NCI-H1417 (cell line): ENCODE measurements at places on chromosomes 13 and 19.

DNA sequence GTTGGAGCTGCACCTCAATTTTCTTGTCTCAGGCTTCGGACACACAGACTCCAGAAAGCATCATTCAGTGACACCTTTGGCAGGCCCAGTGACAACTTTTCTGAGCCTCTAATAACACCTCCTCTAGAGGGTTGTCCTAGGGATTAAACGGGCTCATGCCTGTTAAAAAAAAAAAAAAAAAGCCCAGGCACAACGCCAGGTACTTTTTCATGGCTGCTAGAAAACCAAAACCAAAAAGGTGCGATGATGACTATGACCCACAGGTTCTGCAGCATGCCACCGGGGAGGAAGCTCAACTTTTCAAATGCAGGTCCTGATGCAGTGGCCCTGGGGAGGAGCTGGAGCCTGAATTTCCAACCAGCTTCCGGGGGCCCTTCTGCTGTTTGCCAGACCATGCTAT lies 184.2 kb downstream of the ABCC4 start:
- no peak for DNase-seq

DNA sequence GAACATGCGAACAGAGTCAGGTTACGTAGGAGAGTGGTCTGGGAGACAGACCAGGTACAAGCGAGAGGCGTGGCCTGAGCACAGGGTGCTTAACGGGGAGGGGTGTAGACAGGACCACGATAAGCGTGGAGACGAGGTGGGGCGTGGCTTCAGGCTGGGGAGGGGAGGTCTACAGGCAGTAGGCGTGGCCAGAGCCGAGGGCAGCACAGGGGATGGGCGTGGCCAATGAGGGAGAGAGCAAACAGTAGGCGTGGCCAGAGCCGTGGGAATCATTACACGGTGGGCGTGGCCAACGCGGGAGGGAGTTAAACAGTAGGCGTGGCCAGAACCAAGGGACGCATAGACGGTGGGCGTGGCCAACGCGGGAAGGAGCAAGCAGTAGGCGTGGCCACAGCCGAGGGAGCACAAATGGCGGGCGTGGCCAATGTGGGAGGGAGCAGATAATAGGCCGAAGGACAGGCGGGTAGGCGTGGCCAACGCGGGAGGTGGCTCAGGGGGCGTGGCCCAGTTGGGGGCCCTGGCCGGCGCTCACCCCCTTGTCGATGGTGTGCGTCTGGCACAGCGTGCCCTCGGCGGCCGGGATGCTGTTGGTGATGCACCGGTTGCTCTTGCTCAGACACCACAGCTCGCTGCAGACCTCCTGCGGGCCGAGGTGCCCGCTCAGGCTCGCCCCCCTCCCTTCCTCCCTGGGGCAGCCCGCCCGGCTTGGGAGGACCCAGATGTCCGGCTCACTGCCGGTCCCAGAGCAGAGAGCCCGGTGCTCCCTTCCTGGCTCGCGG lies 15.2 kb upstream of the MYO1F start:
- DNase-seq = no peak

DNA sequence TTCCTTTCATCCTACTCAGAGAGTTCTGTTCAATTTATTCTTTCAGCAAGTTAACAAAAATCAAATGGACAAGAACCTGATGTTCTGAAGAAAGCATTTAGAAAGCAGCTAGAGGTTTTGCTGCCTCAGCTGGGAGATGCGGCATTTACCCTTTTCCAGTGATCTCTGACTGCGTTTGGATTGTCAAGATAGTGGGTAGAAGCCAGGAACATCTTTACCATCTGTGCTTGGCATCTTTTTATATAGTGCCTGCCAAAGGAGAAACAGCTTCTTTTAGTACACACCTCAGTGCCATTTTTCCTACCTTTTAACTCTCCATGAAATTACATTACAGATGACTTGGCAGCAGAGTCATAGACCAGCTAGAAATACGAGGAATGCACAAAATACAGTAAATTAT lies 680.8 kb downstream of the SLITRK1 start:
- no peak for DNase-seq

- DNase-seq = no peak
Measured at GRCh38 chr19:5814852-5815246, 10.0 kb downstream of the NRTN start.

DNA sequence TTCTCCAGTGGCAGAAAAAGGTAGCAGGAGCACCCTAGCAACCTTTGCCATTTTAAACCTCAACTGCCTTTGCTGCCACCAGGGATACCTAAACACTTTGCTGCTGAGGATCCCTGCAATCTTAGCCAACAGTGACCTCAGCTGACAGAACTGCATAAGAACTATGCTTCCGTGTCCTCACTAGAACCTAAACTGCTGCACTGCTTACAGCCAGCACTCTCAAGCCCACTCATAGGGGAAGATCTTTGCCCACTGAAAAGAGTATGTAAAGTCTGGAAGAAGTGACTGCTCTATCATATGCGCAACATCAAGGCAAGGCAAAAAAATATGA lies 270.0 kb upstream of the PCDH20 start:
- peak; percentile 71 for DNase-seq

DNA sequence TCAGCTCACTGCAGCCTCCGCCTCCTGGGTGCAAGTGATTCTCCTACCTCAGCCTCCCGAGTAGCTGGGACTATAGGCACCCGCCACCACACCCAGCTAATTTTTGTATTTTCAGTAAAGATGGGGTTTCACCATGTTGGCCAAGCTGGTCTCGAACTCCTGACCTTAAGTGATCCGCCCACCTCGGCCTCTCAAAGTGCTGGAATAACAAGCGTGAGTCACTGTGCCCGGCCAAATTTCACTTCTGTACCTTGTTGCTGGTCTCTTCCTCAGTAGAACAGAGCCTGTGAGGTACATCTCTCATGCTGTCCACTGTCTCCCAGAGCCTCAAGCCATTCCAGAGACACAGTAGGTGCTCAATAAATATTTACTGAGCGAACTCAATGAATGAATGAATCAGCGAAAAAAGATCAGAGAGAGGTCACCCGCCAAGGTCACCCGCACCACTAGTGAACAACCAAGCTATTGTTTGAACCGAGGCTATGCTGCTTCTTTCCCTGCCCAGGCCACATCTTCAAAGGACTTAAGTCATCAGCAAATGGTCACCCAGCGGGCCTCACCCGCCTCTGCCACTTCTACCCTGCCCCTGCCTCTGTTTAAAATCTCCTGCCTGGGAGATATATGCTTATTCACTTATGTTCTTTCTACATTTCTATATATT lies 9.3 kb downstream of the TMEM143 start:
- no peak for DNase-seq
